ENCODE measurements at places on chromosomes 13 and 19. TPM values are rescaled to one million over a fixed set of nuclear protein-coding genes. Genes with fewer than 3 reads are reported as not detected.
A peak's percentile ranks its signal among the peaks of the same experiment; 100 is the strongest.

DNA sequence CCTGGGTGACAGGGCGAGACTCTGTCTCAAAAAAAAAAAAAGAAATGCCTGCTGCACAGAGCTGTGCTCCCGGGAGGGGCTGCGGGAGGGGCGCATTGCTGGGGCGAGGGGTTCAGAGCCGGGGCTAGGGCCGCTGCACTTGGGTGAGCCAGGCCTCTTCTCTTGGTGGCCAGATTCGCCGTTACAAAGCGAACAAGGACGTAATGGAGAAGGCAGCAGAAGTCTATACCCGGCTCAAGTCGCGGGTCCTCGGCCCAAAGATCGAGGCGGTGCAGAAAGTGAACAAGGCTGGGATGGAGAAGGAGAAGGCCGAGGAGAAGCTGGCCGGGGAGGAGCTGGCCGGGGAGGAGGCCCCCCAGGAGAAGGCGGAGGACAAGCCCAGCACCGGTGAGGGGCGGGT, 19.0 kb downstream of the PLIN4 start:
- H3K4me3 ChIP-seq = no peak overlapping the region
- DNase-seq = no peak
- no peaks in the 10 kb centered on the region for H3K36me3 ChIP-seq
- H3K4me1 ChIP-seq = no peaks in the 10 kb centered on the region

DNA sequence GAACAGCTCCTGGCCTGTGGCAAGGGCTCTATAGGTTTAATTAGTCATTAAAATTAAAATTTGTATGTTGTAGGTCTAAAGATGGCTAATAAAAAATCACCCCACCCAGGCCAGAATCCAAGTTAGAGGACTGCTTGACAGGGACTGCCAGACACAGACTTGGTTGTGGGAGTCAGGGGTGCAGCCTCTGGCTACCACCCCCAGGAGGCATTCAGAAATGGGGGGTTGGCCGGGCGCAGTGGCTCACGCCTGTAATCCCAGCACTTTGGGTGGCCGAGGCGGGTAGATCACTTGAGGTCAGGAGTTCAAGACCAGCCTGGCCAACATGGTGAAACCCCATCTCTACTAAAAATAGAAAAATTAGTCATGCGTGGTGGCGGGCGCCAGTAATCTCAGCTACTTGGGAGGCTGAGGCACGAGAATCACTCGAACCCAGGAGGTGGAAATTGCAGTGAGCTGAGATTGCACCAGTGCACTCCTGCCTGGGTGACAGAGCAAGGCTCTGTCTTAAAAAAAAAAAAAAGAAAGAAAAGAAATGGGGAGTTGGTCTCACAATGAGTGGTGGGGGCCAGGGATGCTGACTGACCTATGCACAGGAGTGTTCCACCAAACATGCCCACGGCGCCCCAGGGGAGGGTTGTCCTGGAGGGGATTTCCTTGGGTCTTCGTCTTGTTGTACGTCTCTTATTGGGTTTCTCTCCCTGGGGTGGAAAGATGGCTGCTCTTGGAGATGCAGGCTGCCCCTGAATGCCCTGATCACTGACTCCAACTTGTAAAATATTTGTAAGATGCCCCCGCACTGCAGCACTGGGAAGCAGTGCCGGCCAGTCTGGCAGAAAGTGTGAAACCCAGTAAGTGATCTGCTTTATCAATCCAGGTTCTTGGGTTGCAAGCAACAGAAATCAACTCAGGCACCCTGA, 68.8 kb downstream of the SIPA1L3 start:
- H3K4me3 ChIP-seq = no peak overlapping the region
- peak overlapping the region; percentile 40 for H3K27ac ChIP-seq
- no peak for DNase-seq
- no peaks in the 10 kb centered on the region for H3K36me3 ChIP-seq
- peaks cover 27% of the 10 kb centered on the region for H3K4me1 ChIP-seq

DNA sequence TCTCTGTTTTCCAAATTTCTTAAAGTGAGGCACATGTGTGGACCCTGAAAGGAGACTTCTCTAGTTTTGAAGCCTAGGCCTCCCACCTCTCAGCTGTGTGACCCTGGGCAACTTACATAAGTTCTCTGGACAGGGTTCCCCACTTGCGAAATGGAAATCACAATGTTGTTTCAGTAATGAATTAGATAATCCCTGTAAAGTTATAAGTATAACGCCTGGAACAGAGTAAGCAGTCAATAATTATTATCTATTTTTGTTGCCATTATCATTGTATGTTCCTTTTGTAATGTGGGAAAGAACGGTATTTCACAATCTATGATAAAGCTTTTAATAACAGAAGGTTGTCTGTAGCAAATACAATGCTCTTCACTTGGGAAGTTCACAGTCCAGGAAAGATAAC, 437.3 kb upstream of the ZNF507 start:
- H3K27me3 ChIP-seq = no peaks in the 10 kb centered on the region
- H3K4me3 ChIP-seq = no peak overlapping the region
- H3K27ac ChIP-seq = no peak overlapping the region
- DNase-seq = no peak

Gene ASF1B
- total RNA-seq = 37.7 TPM

Gene OVOL3
- total RNA-seq = not detected

- no peaks in the 10 kb centered on the region for H3K4me1 ChIP-seq
- no peaks in the 10 kb centered on the region for H3K27me3 ChIP-seq
- no peak overlapping the region for H3K27ac ChIP-seq
- no peak overlapping the region for H3K4me3 ChIP-seq
- no peaks in the 10 kb centered on the region for H3K36me3 ChIP-seq
Observed at GRCh38 chr13:39484506-39485313, 118.3 kb downstream of the LHFPL6 start.

GRCh38 chr13:32904266-32904665, 112.0 kb upstream of the KL start:
- H3K4me3 ChIP-seq = no peak overlapping the region
- no peaks in the 10 kb centered on the region for H3K36me3 ChIP-seq
- peaks cover 9% of the 10 kb centered on the region for H3K4me1 ChIP-seq
- no peak overlapping the region for H3K27ac ChIP-seq
- no peaks in the 10 kb centered on the region for H3K27me3 ChIP-seq
- DNase-seq = no peak

DNA sequence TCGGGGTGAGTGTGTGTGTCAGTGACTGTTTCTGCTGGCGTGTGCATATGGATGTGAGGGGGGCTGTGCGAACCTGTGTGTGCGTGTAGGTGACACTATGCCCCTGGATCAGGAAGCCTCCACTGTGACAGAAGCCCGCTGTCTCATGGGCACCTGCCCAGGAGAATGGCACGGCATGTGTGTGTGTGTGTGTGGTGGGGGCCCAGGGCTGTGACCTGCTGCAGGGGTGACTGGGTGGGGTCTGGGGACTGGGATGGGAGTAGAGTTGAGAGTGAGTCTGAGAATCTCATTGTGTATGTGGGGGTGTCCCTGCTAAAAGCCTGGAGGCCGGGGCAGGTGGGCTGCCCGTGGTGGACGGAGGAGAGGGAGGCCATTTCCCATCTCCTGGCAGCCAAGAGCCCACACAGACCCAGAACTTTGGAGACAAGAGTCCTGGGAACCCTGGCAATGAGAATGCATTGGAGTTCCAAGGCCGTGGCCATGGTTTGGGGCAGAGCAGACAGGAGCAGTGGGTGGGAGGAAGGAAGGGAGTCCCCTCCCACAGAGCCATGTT, 6.4 kb upstream of the TPM4 start:
- no peak overlapping the region for H3K4me3 ChIP-seq
- 0 out of 2 replicates have a peak, but pooled peaks cover 4% of the 10 kb centered on the region for H3K4me1 ChIP-seq
- H3K27ac ChIP-seq = no peak overlapping the region
- DNase-seq = no peak

GRCh38 chr19:44626048-44626624, 12.8 kb downstream of the IGSF23 start:
- H3K36me3 ChIP-seq = peaks cover 5% of the 10 kb centered on the region
- no peak for DNase-seq
- H3K27ac ChIP-seq = peak overlapping the region; percentile 37
- H3K4me1 ChIP-seq = peaks cover 21% of the 10 kb centered on the region
- no peaks in the 10 kb centered on the region for H3K27me3 ChIP-seq

Gene GNG8
- not detected for total RNA-seq

Gene ACP7
- 0.45 TPM for total RNA-seq
